ENCODE measurements at places on chromosomes 3 and 15.

GRCh38 chr3:180183346-180183745 is 146.6 kb upstream of the PEX5L start:
- DNase-seq: no peak

DNA sequence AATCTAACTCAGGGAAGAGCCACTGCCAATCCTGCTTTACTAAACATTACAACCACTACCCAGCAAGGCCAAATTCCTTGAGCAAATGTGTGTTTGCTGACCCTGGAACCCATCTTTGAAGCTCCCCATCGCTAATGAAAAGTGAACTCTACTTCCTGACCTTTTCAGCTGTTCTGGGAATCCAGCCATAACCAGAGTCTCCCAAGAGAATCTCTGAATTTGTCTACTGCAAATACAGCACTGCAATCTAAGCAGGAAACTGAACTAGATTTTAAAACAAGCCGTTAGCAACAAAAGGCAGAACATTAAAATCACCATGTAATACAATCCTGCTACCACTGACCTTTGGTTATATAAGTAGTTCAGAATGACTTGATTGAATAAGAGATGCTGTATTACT is 309.2 kb downstream of the MAGI1 start:
- peak; percentile 87 for DNase-seq

DNA sequence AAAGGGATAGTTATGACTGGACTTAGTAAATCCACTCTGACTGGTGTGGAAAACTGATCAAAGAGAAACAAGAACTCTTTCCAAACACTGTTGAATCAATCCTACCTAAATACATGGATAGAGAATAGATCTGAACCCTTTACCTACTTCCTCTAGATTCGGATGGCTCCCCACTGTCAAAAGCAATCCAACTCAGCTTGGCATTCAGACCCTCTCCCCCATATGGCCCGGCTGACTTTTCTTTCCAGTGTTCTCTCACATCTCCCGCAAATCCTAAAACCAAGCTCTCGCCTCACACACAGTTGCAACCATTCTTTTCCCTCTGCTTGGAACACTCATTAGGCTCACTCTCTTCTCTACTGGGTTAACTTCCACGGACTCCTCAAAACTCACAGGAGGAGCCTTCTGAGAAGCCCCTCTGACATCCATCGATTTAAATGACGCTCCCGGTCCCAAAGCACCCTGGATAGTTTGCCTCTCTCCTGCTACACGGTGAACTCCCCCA is 639 bp downstream of the SPICE1 start:
- no peak for DNase-seq

GRCh38 chr3:127215714-127216414 is 22.9 kb downstream of the PRR23E start:
- no peak for DNase-seq

Data from AG10803 (cell line).